ENCODE measurements at places on chromosomes 11 and 22. TPM values are rescaled to one million over a fixed set of nuclear protein-coding genes. Genes with fewer than 3 reads are reported as not detected.

GRCh38 chr11:83312430-83312829 lies 26.3 kb upstream of the CCDC90B start:
- DNase-seq, result no peak

DNA sequence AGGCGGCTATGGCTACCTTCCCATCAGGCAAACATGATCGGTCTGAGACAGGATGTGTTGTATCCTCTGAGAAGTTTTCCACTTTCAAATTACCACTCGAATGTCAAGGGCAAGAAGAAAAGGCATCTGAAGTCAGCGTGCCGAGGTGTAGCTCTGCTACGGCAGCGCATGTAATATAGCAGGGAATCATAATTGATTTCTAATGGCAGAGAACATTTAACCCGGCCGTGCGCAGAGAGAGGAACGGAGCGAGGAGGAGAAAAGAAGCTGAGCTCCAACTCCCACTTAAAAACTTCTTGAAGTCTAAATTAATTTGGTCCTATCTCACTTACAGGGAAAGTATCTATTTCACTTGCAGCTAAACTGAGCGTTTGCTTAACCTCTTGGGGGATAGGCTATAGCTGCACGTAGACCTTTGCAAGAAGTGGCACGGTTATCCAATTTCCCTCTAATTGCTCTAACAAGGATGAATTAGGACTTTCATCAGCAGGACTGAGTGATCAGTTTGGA lies 137.3 kb upstream of the KIRREL3 start:
- DNase-seq, result no peak

DNA sequence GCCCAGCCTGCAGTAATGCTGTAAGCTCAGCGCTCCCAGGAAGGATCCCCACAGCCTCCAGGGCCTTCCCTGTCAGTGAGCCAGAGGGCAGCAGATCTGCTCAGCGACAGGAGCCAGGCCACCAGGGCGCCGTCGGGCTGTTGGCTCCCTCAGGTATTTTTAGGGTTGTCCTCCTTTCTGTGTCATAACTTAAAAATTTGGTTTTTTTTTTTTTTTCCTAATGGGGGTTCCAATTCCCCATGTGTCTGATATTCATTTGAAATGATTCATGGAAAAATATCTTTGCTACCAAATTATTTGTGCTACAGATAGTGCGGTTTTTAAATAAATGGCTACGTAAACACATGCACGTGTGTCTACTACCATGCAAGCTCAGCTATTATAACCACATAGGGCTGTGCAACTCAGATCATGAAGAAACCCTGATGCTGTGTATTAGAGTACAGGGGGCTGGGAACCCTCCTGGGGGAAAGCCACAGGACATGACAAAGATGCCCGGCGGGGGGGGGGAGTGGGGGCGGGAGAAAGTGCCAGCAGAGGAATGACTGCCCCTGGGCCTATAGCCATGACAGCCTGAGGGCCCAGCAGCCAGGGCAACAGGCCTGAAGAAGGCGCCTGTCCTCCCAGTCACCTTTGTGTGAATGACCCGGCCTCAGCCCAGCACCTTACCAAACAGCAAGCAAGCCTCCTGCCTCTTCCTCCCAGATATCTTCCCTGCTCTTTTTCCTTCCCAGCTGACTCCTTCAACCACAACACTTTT lies 89.3 kb downstream of the NAT10 start:
- no peak for DNase-seq

SMIM38 gene
- total RNA-seq, result 3.5 TPM

DNA sequence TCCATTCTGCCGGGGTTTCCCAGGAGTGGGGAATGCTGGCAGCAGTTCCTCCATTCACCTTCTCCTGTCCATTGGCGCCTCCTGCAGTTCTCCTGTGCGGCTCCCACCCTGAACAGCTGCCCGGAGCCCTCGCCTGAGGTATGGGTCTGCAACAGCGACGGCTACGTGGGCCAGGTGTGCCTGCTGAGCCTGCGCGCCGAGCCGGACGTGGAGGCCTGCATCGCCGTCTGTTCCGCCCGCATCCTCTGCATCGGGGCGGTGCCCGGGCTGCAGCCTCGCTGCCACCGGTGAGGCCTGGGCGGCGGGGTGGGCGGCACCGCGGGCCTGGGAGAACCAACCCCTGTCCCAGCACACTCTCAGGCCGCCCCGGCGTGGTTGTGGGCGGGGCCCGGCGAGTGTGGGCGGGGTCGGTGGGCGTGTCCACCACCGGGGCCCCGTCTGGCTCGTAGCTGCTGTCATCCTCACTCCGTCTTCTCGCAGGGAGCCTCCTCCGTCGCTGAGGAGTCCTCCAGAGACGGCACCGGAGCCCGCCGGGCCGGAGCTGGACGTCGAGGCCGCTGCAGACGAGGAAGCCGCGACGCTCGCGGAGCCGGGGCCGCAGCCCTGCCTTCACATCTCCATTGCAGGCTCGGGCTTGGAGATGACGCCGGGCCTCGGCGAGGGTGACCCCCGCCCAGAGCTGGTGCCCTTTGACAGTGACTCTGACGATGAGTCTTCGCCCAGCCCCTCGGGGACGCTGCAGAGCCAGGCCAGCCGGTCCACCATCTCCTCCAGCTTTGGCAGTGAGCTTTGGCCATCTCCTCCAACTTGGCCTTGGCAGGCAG lies 14.0 kb upstream of the RELT start:
- DNase-seq, result no peak

- DNase-seq, result no peak
Observed at GRCh38 chr11:27596388-27596787, 89.8 kb upstream of the LIN7C start.

- DNase-seq, result no peak
Observed at GRCh38 chr22:36790648-36791047, 14.7 kb upstream of the IFT27 start.

- DNase-seq, result no peak
Observed at GRCh38 chr11:78478536-78478935, 60.9 kb upstream of the GAB2 start.

DNA sequence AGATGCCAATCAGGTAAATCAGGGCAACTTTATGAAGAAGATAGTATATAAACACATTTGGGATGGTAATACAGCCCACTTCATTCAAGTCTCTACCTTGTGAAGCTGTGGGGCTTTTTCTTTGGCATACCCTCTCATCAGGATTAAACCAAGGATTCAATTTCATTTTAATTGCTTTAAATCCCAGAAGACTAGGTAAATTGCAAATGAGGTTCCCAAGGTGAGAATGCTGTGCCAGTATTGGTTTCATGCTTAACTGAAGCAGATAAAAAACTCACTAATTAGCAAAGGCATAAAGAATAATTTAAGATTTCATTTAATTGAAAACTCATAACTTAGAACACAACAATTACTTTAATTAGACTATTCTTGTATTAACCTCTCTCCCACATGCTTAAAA lies 1218.1 kb downstream of the FAM181B start:
- no peak for DNase-seq

CDHR5 gene
- not detected for total RNA-seq

GRCh38 chr11:31806928-31807798 lies 4.0 kb downstream of the PAX6 start:
- no peak for DNase-seq

GRCh38 chr11:107131756-107132155 lies 113.5 kb upstream of the GUCY1A2 start:
- no peak for DNase-seq

Measured in GM12878 (cell line).